Midbrain (tissue), 1 donor: ENCODE measurements at places on chromosomes 3 and 15.

DNA sequence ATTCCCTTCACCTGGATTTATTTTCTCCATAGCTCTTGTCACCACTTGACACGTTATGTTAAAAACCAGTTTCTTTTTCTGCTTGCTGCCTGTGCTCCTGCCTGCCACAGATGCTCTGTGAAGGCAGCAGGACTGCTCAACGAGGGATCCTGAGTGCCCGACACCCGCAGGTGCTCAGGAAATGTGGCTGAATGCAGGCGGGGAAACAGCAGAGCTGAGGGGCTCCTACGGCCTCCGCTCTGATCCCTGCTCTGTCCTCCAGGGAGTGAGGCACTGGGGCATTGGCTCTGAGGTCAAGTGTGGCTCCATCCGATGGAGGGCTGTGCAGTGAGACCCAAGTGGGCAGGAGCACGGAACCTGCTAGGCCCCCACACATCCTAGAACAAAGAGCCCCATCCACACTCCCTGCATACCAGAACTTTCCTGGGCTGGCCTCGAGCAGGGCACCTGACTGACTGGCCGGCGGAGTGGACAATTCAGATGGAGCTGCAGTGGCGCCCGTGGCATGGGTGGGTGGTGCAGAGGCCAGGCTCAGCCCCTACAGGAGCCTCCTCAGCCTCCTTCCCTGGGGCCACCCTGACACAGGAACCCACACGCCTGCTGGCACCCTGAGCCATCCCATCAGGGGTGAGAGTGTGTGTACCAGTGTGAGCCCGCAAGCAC lies 27.9 kb downstream of the IQSEC1 start:
- no peak for DNase-seq

DNA sequence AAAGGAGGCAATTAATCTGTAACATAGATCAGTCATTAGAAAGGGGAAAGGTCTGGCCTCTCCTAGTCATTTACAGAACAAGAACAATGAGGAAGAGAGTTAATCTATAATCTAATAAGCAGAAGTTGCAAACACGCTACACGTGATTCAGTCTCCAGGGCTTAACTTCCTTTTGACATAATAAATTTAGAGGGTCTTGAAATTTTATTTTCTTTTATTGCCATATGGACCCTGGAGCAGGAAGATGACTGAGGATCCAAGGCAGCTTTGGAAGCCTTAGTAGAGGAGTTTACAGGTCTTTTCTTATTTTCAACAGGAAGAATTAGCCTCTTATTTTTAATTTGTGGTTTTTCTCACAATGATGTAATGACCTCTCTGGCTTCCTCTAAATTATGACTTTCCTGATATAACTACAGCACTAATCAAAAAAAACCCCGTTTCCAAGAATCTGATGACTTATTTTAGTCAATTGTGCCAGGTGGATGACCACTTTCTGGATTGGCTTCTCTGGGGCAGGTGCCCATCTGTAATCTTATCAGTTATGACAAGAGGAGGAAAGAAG lies 32.2 kb downstream of the ADGRG7 start:
- DNase-seq = no peak

DNA sequence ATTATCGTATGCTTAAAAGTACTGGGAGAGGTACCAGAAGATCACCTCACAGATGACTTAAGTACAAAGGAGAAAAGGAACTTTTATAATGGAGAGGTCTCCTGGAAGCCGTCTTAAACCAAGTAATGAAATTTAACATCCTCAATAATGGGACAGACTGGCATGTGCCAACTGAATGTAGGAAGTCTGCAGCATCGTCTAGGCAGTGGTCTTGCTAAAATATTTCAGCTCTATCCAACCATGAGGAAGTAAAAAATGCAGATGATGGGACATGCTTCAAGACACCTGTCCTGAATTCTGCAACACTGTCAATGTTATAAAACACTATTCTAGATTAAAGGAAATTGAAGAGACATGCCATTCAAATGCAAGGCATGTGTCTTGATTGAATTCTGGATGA lies 458.8 kb upstream of the TPRG1 start:
- DNase-seq = no peak

- no peak for DNase-seq
Observed at GRCh38 chr3:25458420-25458814, 30.4 kb downstream of the RARB start.

DNA sequence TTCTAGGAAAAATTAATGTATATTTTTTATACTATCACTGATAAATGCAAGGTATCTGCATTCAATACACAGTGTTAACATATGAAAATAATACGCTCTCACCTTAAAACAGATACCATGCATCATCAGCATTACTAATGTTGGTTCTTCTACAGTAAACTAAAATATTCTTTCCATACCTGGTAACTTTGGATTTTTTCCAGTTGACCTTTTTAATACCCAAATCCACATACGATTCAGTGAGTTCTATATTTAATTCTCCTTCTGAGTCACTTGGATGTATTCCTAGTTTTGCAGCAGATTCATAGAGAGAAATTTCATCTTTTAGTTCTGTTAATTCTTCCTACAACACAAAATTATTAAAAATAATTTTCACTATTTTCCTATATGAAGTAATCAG lies 29.9 kb downstream of the CEP152 start:
- DNase-seq = no peak

GRCh38 chr3:36944641-36945270 lies at the start of gene TRANK1:
TRANK1 (minus strand) TSS chr3:36945054; CDS start chr3:36944809, 245 bp downstream.
- DNase-seq = peak; percentile 26

DNA sequence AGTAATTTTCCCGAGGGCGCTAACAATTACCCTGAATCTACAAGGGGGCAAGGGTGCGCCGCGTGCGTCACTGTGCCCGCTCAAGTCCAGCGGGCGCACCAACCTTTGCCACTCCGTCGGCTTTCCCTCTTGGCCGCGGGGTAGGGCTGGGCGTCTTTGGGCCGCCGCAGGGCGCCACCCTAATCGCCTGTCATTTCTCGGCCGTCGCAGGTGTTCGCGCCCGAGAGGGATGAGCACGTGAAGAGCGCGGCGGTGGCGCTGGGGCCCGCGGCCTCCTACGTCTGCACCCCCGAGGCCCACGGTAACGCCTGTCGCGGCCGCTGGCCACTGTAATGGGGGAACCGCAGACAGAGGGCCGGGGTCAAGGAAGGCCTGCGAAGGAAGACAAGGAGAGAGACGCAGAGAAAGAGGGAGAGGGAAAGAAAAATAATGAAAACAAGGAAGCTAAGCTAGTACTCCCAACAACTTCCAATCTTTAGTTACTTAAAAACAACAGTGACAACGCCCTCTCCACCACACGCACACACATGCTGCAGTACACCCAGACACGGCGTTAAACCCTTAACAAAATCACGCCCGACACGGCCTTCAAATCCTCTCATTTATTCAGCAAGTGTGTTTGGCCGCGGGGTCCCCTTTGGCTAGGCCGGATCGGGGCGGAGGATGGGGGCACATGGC lies 3.8 kb downstream of the SKOR1 start:
- no peak for DNase-seq

GRCh38 chr3:187831125-187832051 lies 86.1 kb upstream of the BCL6 start:
- DNase-seq = no peak

DNA sequence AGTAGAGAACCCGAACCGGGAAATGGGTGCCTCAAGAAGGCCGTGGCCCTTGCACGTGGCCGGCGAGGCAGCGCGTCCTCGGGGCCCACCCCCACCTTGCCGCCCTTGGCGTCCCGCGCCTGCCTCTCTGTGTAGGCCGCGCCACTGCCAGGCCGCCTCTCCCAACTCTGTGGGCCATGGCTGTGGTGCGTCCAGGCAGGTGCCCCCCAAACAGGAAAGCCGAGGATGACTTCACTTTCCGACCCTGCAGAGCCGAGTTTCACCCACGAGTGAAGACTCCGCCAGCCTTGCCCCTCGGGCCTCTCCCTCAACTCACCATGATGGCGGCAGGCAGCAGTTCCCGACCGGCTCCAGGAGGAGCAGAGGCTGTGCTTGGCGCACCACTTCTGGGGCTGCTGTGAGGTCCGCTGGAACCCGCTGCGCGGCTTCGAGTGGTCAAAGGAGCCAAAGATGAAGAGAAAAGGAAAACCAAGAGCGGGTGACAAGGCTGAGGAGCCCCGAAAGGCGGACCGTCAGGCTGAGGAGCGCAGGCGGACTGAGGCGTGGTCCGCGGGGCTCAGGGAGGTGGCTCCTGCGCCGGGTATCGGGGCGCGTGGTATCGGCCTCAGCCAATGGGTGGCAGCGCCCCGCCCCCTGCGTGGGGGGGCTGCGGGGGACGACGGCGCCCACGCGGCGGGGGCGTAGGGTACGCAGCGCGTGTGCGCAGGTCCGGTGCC lies at the start of gene DAZL:
TSS of gene DAZL (minus strand) at position 537 of the 716 bp plus-strand sequence. CDS start at position 319, 218 bp downstream.
- DNase-seq = no peak

- no peak for DNase-seq
Observed at GRCh38 chr3:30612437-30613132, 6.2 kb downstream of the TGFBR2 start.
